ENCODE measurements at places on chromosomes 6 and 20.
A peak's percentile ranks its signal among the peaks of the same experiment; 100 is the strongest.

DNA sequence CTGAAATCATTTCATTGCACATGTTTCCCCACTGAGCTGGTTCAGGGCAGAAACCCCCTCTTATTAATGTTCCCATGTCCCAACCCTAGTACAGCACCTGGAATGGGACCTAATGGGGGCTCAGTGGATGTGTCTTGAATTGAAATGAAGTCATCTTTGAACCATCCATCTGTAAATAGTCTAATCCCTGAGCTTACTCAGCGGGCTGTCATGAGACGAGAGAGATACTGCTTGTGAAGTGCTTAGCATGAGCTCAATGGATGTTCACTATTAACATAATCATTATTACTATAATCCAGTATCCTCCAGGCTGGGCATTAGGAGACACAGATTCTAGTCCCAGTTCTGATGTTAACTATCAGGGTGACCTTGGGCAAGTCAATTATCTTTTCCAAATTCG, 106.6 kb upstream of the LRFN2 start:
- no peak for DNase-seq

DNA sequence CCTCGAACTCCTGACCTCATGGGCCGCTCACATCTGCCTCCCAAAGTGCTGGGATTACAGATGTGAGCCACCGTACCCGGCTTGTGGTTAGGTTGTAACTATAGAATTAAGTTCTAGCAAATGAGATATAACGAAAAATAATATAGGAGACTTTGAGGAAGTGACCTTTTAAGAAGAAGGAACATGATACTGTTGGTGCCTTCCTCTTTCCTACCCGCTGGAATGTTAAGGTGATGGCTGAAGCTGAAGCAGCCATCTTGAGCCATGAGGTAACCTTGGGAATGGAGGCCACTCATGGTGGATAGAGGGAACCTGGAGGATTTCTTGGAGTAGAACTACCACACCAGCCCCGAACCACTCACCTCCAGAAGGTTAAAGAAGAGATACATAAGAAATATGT, 48.1 kb upstream of the MDGA1 start:
- no peak for DNase-seq

DNA sequence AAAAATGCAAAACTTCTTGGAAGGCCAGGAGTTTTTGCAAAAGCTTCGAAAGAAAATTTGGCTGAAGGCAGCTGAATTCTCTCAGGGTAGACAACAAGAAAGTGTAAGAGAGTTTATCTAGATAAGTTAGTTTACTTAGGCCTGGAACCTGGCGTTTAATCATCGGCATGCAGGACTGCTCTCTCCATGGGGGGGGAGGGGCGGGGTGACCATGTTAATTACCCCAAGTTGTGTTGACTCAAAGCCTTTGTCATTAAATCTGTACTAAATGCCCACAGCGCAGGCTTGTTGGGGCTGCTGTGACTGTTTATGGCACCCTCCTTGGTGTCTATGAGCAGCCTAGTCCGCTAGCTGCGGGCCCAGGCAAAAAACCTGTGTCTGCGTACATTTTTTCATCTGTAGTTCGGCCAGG, 20.1 kb upstream of the ZNF451 start:
- DNase-seq, result no peak

DNA sequence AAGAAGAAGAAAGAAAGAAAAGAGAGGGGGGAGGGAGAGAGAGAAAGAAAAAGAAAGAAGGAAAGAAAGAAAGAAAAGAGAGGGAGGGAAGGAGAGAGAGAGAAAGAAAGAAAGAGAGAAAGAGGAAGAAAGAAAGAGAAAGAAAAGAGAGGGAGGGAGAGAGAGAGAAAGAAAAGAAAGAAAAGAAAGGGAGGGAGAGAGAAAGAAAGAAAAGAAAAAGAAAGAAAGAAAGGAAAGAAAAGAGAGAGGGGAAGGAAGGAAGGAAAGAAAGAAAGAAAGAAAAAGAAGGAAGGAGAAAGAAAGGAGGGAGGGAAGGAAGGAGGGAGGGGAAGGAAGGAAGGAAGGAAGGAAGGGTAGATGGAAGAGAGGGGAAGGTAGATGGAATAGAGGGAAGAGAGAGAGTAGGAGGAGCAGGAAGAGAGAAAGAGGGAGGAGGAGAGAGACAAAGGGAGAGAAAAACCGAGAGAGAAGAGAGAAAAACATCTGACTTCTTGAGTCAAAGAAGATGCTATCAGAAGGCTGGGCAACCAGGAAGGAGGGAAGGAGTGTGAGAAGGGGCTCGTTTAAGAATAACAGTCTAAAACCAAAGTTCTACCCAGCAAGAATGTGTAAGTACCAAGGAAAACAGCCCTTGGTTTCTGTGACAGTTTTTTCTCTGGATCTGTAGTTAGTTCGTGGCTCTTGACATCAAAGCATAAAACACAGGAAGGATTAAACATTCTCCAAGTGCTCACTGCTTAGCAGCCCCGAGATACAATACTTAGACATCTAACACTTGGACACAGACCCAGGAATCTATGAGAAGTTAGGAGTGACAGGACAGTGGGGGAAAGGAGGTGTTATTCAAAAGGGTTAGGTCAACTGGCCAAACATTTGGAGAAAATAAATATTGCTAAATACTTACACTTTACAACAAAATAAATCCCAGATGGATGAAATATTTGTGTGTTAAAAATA, 131.9 kb upstream of the STMND1 start:
- DNase-seq, result no peak

DNA sequence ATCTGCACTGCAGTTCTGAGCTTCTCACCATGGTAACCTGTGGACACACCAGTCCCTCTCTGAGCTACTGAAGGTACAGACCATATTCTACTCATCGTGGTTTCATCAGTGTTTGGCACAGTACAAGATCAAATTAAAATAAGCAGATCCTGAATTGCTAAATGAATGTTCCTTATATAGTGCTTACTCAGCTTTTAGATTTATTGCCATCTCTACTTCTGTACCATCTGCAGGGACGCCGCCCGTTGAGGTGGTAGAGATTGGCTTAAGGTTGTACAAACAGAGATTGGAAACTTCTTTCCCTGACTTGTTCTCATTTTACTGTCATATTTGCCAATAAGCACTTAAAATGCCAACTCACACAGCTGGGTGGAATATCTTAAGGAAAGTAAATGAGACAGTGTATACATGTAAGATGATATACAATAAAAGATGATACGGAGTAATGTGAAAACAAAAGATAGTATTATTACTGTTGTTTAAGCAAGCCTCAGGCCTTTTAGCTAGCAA, 223.4 kb upstream of the FOXQ1 start:
- no peak for DNase-seq

- no peak for DNase-seq
Measured at GRCh38 chr6:30348957-30349356, 4.0 kb downstream of the RPP21 start.

DNA sequence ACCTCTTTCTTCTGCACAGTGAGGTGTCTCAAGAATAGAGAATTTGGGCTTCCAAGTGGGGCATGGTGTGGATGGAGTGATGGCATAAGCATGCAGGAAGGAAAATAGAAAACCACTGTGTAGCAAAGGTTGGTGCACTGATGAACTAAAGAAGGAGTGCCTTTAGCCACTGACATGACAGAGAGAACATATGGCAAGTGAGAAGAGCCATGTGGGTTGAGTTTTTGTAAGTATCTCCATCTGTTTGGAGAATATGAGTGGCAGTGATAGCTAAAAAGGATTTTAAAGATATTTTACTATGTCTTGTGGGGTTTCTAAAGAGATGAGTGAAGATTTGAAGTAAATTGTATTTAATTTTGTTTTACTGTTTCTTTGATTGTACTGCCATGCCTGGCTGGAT, 160.5 kb upstream of the GRIK2 start:
- no peak for DNase-seq

DNA sequence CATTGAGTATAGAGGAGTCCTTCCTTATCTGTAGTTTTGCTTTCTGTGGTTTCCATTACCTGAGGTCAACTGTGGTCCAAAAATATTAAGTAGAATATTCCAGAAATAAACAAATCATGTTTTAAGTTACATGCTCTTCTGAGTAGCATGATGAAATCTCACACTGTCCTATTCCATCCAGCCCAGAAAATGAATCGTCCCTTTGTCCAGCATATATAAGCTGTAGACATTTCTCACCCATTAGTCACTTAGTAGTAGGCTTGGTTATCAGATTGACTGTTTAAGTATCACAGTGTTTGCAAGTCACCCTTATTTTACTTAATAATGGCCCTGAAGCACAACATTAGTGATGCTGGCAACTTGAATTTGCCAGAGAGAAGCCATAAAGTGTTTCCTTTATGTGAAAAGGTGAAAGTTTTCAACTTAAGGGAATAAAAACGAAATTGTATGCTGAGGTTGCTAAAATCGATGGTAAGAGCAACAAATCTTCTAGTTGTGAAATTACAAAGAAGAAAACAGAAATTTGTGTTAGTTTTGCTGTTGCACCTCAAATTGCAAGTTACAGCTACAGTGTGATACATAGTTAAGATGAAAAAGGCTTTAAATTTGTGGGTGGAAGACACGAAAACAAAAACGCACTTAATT, 198.6 kb upstream of the SIM1 start:
- DNase-seq, result no peak

GRCh38 chr20:38680500-38681306, 43.6 kb upstream of the SLC32A1 start:
- DNase-seq, result no peak

GRCh38 chr20:37172836-37173235, 6.3 kb upstream of the RPN2 start:
- no peak for DNase-seq

GRCh38 chr6:144006736-144007477, 1.2 kb downstream of the PLAGL1 start:
- no peak for DNase-seq

GRCh38 chr20:2871661-2872458, 1.4 kb upstream of the PTPRA start:
- DNase-seq, result no peak

DNA sequence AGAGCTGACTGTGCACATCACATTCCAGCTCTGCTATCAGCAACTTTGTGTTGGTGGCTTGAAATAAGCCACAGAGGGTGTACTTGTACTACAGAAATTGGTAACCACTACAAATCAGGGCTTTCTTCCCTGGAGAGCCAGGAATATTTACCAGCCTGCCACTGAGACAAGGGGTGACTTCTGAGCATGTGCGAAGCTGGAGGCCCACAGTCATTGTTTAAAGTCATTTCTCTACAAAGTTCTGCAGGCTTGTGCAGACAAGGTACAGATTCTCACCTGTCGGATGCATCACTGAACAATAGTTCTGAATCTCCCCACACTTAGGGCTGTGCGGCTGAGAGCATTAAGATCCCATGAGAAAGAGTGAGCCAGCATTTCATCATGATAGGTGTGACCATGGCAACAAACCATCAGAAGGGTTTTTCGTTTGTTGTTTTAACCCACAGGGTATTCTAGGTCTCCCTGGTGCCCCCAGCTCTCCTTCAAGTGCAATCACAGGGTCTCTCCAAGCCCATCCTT, 292.8 kb downstream of the CDC5L start:
- no peak for DNase-seq

DNA sequence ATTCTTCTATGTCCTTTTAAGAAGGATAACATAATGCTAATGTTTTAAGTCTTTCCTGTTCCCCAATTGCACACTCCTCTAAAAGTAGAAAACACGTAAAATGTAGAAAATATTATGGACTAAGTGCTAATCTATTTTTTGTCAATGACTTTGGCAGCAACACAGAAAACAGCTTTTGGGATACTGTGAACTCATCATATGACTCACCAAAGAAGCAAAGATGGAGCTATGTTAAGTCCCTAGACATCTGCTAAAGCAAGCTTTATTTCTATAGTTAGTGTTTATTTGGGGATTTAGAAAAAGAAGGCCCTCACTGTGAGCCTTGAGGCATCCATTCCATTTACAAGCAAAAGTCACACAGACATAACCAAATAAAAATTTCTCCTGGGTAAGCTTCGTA, 23.0 kb downstream of the OPN5 start:
- DNase-seq, result no peak

- DNase-seq, result peak; percentile 66
Measured at GRCh38 chr20:18005170-18005989, 36.6 kb downstream of the MGME1 start.

- DNase-seq, result peak; percentile 40
Measured at GRCh38 chr6:75526502-75527127, 33.0 kb upstream of the FILIP1 start.

DNA sequence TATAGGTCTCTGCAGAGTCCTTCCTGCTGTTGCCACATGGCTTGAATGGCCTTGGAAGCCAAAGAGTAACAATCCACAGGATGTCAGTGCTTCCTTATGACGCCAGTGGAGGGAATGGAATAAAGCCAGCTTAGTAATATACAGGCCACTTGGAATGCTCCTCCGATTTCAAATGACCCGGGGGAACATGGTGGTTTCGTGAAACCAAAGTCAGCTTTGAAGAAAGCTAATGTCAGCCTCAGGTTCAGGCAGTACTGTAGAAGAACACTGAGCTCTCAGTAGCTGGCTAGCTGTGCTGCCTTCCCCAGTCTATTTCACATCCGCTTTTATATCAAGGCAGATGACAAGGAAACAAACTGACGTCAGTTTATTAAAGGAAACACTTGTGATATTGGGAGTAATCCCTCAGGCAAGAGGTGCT, 189.1 kb downstream of the DTNBP1 start:
- no peak for DNase-seq

GRCh38 chr20:15485519-15485918, 1087.7 kb downstream of the KIF16B start:
- DNase-seq, result no peak

- DNase-seq, result no peak
Measured at GRCh38 chr6:21384216-21384615, 209.3 kb upstream of the SOX4 start.

DNA sequence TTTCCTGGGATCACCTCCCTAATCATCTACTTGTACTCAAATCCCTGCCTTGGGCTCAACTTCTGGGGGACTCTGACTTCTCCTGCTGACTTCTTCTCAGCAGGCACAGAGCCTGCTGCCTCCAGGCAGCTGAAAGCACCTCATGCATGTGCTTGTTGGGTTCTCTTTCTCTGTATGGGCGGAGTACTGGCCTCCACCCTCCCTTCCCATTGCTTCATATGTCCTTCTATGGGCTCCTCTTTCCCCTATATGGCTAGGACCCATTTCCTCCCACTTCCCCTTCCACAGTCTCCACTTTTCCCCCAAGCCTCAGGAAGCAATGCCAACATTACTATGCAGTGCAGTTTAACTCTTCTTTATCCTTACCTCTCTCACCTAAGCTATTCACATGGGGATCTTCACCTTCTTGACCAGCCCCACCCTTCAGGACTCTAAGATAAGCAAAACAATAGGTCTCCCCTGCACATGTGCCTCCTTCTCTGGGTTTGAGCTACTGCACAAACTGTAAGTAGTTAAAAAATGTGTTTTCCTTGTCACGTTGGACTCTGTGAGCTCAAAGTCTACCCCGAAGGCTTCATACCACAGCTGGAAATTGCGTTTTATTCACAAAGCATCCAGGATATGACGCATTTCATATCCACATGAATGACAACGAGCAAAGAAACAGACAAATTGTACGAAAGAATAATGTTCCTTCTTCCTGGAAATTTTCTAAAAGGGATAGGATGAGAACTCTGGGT, 93.7 kb downstream of the CDS2 start:
- no peak for DNase-seq

Data from GM12878 (cell line).